ENCODE measurements at places on chromosomes 1 and 21.

DNA sequence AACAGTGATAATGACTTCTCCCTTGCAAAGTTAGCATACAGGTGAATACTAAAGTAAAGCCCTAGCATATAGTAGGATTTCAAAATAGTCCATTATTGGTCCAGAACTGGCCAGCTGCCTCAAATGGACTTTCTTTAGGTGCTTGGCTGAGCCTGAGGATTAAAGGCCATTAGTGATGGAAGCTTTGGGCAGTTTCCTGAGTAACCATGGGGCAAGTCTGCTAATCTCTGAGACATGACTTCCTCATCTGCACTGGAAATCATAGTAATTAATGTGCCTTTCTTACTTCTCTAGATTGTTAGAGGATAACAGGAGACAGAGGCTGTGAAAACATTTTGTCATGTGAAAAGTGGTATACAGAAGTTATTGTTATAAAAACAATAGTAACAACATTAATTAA is 156.5 kb upstream of the UBE2U start:
- no peak for DNase-seq

DNA sequence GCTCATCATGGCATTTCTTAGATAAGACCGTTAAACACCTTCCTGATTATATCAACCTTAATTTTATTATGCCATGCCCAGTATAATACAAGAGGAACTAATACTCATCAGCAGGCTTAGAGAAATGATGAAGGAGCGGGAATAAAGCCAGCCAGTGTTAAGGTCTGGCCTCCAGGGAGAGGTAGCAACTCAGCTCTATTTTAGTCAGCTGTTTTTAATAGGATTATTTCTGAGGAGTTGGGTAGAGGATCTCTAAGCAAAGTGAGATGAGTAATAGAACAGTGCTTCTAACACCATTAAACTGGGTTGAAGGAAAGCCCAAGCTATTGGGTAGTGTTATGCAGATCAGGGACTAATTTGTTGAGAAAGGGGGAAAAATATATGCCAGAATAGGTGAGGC is 921.5 kb downstream of the TTLL7 start:
- DNase-seq: peak; percentile 50

- DNase-seq: peak; percentile 82
Measured at GRCh38 chr1:114152508-114153260, 985 bp downstream of the SYT6 start.

DNA sequence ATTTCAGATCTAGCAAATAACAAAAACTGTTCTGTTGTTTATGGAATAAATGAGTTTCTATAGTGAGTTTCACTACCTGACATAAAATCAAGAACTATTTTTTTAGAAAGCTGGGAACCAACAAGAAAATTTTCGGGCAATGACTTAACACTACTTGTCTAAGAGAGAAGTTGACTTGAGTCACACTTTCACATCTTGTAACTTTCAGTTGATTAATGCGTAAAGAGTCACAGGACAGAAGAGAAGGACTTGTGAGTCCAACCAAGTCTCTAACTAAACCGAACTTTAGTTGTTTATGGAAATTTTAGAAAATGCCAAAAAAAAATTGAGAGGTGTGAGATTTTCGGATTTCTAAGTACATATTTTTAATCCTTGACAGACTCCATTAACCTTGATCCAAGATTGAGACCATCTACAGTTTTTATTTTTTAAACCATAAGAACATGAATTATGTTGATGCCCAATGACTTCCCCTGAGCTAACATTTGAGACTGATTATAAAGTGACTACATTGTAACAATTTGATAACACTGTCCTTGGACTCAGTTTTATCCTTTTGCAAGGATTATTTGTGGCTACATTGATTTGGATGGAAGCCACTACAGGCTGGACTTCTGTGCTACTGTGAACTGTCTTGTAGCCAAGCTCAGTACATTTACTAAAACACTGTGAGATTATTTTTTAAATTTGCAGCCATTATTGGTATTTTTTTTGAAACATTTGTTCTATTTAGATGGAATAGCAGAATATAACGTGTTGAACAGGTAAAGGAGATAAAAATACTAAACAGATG is 284.0 kb downstream of the PTPRC start:
- no peak for DNase-seq

DNA sequence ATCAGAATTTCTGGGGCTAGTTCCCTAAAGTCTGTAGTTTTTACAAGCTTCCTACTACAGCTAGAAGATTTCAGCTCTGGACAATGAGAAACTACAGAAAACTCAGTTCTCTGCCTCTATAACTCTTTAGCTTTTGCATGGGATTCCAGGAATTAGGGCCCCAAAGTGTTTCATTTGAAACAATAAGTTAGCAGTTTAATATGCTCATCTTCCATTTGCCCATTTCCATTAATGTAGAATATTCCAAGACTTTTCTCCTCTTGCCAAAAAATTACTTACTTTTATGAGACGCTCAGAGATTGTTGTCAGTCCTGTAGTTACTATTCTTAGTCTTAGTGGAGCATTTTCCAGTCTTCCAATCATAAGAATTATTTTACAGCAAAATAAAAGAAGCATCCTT is 719.9 kb downstream of the ADGRL2 start:
- no peak for DNase-seq

Data from D341Med (cell line).